ENCODE measurements at places on chromosomes 2 and 18.

- no peak for DNase-seq
Observed at GRCh38 chr2:52222128-52222527, 1190.2 kb upstream of the NRXN1 start.

GRCh38 chr2:69645031-69645431 is 1.5 kb upstream of the AAK1 start:
- DNase-seq: no peak

DNA sequence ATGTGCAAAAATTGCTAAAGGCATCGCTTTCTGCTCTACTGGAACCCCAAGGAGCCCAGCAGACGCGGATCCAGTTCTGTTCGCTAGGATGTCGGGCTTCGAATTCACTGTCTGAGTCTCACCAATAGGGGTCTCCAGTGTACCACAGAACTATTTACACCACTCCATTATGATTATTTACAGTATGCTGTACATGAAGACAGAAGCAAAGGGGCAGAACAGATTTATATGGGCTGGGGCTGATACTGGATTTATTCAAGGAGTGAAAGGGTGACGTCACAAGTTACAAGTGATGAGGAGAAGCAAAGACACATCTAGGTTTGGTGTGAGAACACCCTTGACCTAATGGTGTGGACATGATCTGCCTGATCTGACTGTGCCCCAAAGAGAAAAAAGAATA is 185.3 kb upstream of the ATP5MC3 start:
- DNase-seq: peak; percentile 13

- DNase-seq: no peak
Observed at GRCh38 chr2:184308706-184309105, 289.6 kb upstream of the ZNF804A start.

- no peak for DNase-seq
Observed at GRCh38 chr2:27082773-27083409, 3.7 kb upstream of the KHK start.

DNA sequence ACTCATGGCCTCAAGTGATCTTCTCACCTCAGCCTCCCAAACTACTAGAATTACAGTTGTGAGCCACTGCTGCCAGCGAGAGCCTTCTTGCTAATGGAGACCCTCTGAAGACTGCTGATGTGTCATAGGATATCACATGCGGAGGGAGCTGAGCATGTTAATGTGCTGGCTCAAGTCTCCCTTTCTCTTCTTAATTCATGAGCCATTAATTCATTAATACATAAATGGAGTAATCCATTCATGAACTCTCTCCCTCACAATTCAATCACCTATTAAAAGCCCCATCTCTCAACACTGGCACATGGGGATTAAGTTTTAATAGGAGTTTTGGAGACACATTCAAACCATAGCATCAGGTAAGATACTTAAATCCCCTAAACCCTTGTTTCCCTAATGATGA is 54.8 kb downstream of the SYT4 start:
- no peak for DNase-seq

- DNase-seq: no peak
Observed at GRCh38 chr2:120418174-120418787, 72.3 kb downstream of the INHBB start.

All from stimulated activated CD4-positive, alpha-beta T cell treated with anti-CD3 and anti-CD28 coated beads, Interleukin-2, amount 100 ng/mL, for 24 hours (primary cell).